SK-MEL-5 (cell line): ENCODE measurements at places on chromosomes 12 and 14.
A peak's percentile ranks its signal among the peaks of the same experiment; 100 is the strongest.

GRCh38 chr14:104096751-104097700, 11.5 kb downstream of the ASPG start:
- DNase-seq: peak; percentile 32

GRCh38 chr12:114476159-114476558, 70.2 kb upstream of the TBX5 start:
- DNase-seq: peak; percentile 76

DNA sequence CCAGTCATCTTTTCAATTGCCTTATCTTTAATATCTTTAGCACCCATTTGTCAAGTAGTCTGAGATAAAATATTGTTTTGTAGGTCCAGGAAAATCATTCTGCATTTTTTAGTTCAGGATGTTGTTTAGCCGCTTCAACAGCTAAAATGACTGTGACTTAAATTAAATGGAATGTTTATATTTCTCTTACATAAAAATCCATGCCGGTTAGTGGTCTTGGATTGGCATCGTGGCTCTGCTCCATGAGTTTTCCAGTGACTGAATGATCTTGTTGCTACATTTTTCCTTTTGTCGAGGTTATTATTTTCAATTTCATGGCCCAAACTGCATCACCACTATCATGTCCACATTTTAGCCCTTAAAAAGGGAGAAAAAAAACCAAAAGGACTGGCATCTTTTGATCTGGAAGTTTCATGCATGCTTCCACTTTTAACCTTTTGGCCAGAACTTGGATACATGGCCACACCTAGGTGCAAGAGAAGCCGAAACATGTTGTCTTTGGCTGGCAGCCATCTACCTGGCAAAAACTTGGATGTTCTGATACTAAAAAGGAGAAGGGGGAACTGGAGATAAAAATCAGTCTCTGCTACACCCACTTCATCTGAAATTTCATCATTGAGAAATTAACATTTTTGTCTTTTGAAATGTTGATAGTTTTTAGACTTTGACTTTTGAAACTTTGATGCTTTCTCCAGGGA, 142.4 kb downstream of the OTOGL start:
- no peak for DNase-seq

DNA sequence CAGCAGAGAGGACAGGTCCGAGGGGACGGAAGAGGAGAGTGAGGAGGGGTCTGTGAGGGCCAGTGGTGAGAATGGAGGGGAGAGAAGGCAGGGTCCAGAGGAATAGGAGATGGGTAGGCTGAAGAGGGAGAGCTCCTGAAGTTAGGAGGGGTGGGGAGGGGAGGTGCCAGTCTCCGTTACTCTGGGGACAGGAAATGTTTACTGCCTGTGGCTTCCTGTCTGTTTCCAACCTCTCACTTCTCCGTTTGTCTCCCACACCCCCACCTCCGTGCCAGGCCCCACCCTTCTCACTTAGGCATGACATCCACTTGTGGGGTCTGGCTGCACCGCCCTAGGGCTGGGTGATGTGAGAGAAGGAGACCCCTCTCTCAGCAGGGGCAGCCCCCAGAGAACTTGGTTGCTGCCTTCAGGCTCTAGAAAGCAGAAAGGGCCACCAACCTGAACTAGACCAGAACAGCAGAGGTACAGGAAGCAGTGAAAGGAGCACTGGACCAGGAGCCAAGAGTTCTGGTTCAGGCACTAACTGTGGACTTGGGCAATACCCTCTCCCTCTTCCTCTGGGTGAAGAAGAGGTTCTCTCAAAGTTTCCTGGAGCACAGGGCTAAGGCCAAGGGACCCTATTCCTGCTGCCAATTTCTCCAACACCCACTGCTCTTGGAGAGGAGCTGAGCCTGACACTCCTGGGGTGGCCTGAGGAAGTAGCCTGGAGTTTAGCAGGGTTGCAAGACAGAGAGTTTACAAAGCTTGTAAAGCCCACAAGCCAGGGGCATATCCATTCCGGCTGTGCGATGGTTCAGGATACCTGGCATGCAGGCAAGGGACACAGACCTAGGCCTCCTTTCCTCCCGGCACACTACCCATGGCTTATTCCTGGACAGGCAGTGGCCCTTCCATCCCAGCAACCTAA, 5.5 kb downstream of the ITGA5 start:
- no peak for DNase-seq

DNA sequence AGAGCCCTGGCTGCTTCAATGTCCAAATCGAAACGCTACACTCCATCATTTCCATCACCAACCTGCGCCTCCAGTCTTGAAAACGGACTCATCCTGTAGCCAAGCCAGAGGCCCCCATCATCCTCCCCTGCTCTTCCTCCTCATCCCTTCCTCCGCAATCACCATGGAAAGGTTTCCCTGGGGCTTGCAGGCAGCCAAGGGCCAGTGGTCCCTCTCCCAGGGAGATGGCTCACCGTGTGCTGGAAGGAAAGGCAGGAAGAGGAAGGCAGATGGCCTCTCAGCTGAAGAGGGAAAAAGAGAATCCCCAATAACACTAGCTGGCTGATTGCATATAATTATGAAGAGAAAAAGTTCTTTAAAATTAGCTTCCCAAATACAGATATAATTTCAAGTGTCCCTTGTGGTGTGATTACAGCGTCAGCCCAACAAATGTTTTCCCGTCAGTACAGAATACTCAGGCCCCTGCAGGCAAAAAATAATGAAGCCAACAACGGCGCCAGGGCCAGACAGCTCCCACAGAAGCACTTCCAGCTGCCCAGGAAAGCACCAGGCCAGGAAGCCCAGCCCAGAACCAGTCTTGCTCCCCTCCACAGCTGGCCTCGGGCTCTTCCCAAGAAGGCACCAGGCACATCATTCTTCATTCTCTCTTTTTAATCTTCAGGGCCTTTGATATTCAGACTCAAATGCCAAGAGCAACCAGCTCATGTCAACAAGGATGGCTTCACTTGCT, 24.7 kb downstream of the ITPK1 start:
- DNase-seq: no peak
